HFFc6 (cell line): ENCODE measurements at places on chromosomes 4 and X.

DNA sequence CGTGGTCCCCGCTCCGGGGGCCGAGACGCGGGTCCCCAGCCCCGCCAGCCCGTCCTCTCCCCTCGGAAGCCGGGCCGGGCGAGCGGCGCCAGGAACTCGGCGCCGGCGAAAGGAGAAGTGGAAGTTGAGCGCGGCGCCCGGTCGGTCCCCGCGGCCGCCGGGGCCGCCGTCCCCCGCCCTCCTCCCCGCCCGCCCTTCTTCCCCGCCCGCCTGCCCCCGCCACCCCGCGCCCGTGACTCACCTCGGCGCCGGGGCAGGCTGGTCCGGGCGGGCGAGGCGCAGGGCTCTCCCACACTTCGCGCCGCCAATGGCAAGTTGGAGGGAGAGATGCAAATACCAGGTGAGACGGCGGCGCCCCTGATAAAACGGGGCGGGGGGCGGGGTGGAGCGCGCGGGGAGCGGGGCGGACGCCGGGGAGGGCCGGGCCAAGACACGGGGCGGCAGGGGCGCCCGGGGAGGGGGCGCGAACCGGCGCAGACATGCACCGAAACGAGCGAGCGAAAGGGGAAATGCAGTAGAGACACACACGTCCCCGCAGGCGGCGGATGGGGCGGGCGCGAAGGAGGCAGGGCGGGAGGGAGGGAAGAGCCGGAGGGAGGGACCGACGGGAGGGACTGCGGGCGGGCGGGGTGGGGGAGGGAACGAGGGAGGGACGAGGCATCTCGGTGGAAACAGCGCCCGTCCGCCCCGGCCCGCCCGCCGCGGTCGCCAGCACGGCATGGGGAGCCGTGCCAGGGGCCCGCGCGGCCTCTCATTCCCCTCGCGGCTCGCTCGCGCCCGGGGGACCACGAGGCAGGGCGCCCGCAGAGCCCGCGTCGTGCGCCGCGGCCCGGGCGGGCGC lies at the start of gene ELF4:
ELF4 (minus strand) TSS at position 119 of the 841 bp plus-strand sequence. CDS start 29,167 bp downstream, outside the sequence.
- peak; percentile 28 for DNase-seq

DNA sequence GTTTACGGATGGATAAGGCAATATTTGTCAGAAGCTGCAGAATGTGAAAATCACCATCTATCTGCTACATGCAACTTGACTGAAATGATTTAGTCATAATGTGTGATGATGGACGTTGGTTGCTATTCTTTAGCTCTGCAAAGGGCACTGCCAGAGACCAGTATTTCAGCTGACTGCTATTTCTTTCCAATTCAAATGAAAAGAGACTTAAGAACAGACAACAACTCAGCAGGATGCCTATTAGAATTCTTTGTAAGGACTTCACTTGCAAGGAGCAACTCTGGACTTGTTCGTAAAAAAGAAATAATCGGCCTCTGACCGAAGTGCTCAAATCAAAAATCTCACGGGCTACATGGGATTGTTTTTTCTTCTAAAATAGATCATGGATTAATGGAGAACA lies 262.7 kb downstream of the DHX15 start:
- no peak for DNase-seq

GRCh38 chrX:24175276-24175675 lies 25.7 kb downstream of the ZFX start:
- no peak for DNase-seq

DNA sequence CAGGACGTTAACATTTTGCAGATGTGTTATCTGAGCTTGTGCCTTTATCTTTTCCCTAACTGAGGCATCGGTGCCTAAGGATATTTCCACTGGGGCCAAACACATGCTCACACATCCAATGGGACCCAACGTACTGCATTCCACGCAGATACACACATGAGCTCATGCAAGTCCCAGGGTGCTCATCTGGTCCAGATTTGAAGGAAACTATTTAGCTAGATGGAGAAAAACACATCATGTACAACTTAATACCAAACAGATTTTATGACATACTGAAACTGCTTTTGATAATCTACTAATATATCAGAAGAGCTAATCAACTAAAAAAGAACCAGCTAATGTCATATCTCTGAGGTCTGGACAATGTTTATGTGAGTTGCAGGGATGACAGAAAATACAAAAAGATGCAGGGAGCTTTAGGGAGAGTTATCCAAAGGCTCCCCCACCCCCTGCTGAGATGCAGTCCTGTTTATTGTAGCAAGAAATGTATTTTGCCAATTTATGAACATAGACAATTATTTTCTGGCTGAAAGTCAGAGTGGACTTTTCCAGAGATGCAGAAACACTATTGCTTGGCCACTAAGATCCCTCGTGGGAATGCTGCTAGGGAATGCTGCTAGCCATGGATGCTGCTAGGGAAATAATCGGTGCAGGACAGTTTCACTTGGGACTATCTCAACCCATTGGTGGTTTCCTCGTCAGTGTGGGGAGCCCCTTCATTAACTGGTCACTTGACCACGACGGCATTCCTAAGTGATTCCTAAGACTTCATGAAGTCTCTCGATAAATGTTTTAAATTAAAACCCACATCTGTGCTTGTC lies 172.8 kb downstream of the SMIM20 start:
- DNase-seq: peak; percentile 2

DNA sequence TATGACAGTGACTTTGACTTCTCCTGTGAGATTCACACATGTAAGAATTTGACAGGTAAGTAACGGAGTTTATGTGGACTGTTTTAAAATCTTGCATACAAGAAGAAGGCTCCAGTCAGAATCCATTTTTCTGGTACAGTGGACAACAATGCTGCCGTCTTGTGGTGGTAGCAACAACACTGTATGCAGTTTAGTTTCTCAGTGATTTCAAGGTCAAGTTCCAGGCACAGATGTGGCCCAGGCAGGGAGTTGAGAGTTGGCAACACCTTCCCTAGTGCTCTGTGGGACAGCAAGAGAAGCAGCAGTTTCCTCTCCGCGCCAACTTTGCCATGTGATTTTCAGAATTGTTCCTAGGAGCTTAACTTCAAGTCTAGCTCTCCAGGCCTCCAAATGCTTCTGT lies 56.0 kb upstream of the STPG2 start:
- DNase-seq: no peak

GRCh38 chr4:65893957-65894755 lies 223.9 kb upstream of the EPHA5 start:
- DNase-seq: no peak

DNA sequence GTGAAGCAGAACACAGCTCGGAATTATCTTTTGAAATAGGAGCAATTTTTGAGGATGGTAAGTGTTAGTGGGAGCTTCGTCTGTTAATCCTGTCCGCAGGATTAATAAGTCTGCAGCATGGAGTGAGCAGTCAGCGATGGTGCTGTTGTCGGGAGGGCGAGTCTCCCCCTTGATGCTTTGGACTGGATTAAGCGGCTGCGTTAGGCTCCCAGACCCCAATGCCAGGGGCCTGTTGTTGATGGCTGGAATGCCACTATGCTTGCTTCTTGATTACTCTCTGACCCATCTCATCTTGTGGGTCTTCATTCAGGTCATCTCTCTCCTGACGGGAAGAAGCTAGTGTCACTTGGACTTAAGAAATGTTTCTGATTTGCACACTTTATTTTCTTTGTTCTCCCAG lies 332.6 kb downstream of the ARHGAP10 start:
- no peak for DNase-seq
